ENCODE measurements at places on chromosomes 13 and 19.

DNA sequence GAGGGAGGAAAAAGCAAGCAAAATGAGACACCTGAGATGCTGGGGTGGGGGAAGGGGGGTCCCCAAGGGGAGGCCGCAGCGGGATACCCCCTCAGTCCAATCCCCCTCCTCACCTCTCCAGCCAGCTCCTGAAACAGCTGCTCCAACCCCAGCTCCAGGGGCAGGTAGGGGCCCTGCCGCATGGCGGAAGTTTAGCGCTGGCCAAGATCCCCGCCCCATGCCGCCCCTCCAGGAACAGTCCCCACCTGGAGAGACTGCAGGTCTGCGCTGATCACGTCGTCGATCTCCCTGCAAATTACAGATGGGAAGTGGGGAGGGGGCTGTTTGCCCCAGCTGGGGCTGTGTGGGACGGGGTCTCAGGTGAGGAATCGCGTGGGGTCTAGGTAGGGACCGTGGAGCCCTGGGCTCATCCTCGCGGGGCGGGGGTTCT, 9.0 kb downstream of the CAPN12 start:
- DNase-seq = no peak

GRCh38 chr13:98069985-98070384, 72.9 kb upstream of the FARP1 start:
- DNase-seq = no peak

DNA sequence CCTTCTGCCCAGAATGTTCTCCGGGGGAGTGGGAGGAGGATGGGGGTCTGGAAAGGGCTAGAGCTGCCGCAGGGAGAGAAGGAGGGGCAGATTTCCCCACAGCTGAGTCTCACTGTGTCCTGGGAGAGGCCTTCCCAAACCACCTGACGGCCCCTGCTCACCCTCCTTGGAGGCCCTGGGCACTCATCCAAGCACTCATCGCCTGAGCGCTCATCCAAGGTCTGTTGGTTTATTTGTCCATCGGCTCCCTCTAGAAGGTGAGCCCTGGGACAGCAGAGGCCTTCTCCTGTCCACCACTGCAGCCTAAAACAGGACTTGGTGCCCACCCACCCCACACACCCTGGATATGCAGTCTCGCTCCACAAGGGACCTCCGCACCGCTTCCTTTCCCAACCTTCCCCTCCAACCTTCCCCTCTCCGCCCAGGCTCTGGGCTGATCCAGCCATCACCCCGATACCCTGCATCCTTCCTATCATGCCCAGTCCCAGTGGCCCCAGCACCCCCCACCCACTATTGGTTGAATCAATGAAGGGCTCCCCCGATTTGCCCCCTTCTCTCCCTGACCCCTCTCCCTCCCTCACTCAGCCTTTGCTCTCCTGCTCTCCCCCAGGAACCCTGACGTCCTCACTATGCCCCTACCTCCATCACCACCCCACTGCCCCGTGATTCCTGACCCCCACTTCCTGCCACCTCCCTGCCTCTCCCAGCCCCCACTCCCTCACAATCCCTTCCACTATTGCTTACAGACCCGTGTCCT, 1.7 kb downstream of the UBXN6 start:
- DNase-seq = no peak

DNA sequence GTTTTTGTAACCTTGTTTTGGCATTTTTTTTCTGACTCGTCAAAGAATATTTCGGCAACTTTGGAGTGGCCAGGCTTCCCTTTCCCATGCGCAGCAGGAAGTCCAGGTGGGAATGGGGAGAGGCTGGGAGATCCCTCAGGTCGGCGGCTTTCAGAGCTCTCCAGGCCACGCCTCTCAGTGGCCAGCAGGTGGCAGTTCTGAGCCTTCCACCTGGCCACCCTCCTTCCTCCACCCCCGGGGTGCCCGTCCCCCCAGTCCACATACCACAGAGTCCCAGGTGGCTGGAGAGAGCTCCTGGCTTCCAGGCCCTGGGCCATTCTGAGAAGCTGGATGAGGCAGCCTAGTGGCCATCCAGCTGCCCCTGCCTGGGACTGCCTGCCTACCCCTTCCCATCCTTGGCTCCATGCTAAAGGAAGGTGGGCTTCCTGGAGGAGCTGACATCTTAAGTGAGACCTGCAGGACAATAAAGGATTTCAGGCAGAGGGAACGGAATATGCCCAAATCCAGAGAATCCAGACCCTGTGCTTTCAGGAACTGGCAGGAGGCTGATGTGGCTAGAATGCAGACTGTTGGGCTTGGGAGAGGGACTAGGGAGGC, 46.3 kb downstream of the CCNE1 start:
- DNase-seq = no peak

- no peak for DNase-seq
These were observed 107.8 kb downstream of the EDNRB start for GRCh38 chr13:77810878-77811277.

Data from T-helper 2 cell treated with Interferon-gamma antibody and Interleukin-4, amounts not matched to agents 5 μg/mL and 100 μg/mL, for 36 hours (primary cell).